ENCODE measurements at places on chromosomes 5 and 9.

DNA sequence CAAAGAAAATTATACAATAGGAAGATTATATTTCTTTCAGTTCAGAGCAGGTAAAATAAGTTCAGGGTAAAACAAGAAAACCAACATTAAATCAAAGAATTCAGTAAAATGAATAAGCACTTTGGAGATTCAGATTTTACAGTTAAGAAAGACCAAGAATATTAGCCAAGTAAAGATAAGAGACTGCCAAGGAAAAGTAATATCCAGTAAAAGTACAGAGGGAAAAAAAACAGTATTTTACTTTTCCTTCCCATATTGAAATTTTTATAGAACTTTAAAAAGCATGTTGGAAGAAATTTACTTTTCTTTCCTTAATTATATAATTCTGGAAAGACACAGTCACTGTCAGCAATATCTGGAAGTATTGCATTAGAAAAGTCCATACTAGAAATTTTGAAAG, 393.4 kb downstream of the NFIB start:
- no peak for DNase-seq

GRCh38 chr5:22896152-22896551, 43.0 kb upstream of the CDH12 start:
- DNase-seq = no peak

- DNase-seq = no peak
These were observed 74.6 kb downstream of the FOXD1 start for GRCh38 chr5:73373814-73374510.

- no peak for DNase-seq
These were observed 32.7 kb downstream of the SUSD1 start for GRCh38 chr9:112142420-112142819.

GRCh38 chr9:126457890-126458289, 131.3 kb downstream of the MVB12B start:
- DNase-seq = no peak

DNA sequence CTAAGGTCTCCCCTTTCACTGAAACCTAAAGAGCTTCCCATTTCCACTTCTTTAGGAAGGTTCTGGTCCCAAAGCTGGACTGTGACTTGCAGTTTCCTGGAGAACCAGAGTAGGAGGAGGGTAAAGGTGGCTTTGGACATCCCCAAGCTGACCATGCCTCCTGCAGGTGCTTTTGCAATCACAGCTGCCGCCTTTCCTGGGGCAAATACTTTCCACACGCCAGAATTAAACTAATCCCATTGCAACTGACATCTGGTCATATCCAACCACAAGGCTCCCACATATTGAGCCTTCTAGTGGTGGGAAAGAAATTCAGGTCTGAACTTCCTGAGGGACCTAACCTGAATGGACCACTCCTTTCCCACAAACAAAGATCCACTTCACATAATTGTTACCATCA, 92.7 kb downstream of the NRG2 start:
- DNase-seq = no peak

DNA sequence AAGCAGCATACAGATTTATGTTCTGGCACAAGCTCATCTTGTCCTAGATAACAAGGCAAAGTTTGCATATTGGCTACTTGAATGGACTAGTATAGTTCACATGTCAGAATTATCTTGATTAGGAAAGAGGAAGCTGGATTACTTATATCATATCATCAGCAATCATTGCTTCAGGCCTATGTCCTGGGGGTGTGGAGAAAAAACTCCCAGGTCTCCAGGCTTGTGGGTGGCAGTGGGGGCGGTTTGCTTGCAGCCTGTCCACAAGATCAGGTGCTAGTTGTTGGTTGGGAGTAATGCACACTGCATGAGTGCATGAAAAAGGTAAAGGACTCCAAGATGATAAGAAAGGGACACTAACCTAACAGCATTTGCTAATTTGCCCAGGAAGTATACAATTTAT, 326.4 kb upstream of the PDE4D start:
- no peak for DNase-seq

Measured in NCI-H1048 (cell line).